ENCODE measurements at places on chromosomes 1 and 21. TPM values are rescaled to one million over a fixed set of nuclear protein-coding genes. Genes with fewer than 3 reads are reported as not detected.

GRCh38 chr1:23184212-23184934 lies 15.7 kb upstream of the LUZP1 start:
- H3K27me3 ChIP-seq = no peaks in the 10 kb centered on the region
- H3K27ac ChIP-seq = no peak overlapping the region
- H3K4me3 ChIP-seq = peak overlapping the region; percentile 49
- H3K4me1 ChIP-seq = peaks cover 5% of the 10 kb centered on the region

DNA sequence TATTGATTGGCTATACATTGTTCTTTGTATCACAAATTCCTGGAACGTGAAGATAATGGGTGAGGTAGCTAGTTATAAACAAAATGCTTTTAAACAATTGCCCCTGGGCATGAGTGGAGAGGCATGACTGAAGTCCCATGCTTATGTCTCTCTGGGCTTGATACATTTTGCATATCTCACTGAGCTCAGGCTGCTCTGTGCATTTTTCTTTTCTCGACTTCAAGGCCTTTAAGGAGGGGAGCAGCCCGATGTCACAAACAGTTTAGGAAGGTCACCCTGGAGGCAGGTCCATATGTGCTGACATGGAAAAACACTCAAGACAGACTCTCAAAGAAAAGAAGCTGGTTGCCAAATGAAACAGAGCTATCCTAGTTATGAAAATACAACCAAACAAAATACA lies 80.1 kb upstream of the PUM1 start:
- H3K4me1 ChIP-seq = no peaks in the 10 kb centered on the region
- no peak for DNase-seq
- H3K36me3 ChIP-seq = no peaks in the 10 kb centered on the region
- H3K27ac ChIP-seq = no peak overlapping the region
- no peaks in the 10 kb centered on the region for H3K27me3 ChIP-seq
- H3K4me3 ChIP-seq = no peak overlapping the region

DNA sequence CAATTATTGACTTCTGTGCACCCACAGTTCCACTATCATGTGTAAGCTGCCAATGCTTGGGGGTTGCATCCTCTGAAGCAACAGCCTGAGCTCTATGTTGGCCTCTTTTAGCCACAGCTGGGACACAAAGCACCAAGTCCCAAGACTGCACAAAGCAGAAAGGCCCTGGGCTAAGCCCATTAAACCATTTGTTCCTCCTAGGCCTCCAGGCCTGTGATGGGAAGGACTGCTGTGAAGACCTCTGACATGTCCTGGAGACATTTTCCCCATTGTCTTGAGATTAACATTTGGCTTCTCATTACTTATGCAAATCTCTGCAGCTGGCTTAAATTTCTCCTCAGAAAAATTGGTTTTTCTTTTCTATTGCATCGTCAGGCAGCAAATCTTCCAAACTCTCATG lies 123.7 kb upstream of the DEPDC1 start:
- H3K4me1 ChIP-seq = no peaks in the 10 kb centered on the region
- no peak overlapping the region for H3K27ac ChIP-seq
- DNase-seq = no peak
- no peaks in the 10 kb centered on the region for H3K27me3 ChIP-seq

PAQR6 gene
- not detected for total RNA-seq

DNA sequence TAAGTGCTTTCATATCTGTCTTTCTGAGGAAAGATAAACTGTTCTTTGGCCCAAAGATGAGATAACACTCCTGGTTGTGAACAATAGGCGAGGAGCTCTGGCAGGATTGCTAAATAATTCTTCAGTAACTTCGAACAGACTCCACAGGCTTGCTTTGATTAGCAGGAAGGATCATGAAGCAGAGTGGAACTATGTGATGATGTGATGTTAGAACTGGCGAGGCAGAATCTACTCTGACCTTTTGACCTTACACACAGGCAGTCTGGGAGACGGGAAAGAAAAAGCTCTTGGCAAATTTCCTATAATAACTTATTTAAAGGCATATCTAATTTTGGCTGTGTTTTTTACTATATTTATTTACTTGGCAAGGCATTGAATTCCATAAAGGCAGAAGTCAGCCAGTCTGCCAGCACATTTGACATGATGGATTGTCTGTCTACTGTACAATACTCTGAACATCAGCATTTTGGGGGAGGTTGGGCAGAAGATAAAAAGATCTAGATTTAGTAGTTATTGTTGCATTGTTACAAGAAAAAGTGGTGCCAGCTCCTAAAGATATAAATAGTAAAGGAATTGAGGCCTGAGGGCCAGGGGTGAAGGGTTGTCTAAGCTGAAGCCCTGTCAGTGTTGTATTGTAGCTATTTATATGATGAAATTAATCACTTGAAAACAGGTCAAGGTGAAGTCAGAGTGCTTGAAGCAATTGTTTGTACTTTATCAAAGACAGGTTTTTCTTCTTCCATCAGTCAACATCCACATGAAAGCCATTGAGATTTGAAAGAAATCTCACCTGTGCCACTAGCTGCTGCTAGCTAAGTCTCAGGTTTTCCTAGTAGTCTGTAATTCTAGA lies 708.8 kb downstream of the LTN1 start:
- H3K4me1 ChIP-seq = peaks cover 11% of the 10 kb centered on the region
- H3K36me3 ChIP-seq = no peaks in the 10 kb centered on the region
- peak overlapping the region; percentile 33 for H3K27ac ChIP-seq
- no peak overlapping the region for H3K4me3 ChIP-seq
- peak; percentile 13 for DNase-seq
- no peaks in the 10 kb centered on the region for H3K27me3 ChIP-seq

GRCh38 chr1:232333419-232333767 lies 296.5 kb downstream of the SIPA1L2 start:
- no peak overlapping the region for H3K4me3 ChIP-seq
- no peaks in the 10 kb centered on the region for H3K36me3 ChIP-seq
- no peaks in the 10 kb centered on the region for H3K27me3 ChIP-seq

DNA sequence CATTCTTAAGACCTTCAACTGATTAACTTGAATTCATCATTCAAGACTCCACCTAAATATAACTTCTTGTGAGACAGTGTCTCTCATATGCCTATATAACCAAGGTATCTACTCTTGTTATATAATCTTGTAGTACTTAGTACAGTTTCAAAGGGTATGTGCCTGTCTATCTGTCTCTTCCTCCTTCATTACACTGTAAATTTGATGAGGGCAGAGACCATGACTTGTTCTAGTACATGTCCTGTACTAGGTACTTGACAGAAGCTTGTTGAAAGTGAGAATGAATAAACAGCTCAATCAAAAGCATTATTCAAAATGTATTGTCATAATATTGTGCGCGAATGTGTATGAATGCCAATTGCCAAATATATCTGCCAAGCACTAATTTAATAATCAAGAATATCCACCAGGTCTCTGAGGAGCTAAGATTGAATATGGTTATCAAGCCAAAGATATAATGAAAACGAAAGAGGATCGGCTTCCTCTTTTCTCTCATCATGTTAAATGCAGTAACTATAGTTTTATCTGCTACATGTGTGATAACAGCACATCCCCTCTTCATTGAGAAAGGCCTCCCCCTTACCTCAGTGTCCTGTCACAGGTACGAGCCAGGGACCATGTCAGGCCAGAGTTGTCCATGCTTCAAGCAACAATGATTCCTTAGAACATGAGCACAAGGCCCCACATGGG lies 117.3 kb downstream of the UCHL5 start:
- no peak overlapping the region for H3K4me3 ChIP-seq
- no peaks in the 10 kb centered on the region for H3K36me3 ChIP-seq
- no peaks in the 10 kb centered on the region for H3K27me3 ChIP-seq
- peak overlapping the region; percentile 53 for H3K27ac ChIP-seq
- DNase-seq = no peak

DNA sequence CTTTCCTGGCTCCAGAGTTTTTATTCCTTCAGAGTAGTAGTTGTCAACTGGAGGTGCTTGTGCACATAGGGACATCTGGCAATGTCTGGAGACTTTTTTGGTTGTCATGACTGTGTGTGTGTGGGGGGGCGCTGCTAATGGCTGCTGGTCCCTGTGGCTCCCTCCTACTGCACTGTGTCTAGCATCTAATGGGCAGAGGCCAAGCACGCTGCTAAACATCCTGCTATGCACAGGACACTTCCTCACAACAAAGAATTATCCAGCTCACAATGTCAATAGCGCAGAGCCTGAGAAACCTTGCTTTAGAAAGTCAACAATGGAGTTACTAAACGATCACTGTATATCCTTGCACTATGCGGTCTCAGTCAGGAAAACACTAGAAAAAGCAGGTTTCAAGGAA lies 19.7 kb upstream of the HMGB4 start:
- no peak for DNase-seq
- no peak overlapping the region for H3K27ac ChIP-seq
- H3K4me3 ChIP-seq = no peak overlapping the region
- no peaks in the 10 kb centered on the region for H3K4me1 ChIP-seq
- H3K27me3 ChIP-seq = no peaks in the 10 kb centered on the region
- no peaks in the 10 kb centered on the region for H3K36me3 ChIP-seq

DNA sequence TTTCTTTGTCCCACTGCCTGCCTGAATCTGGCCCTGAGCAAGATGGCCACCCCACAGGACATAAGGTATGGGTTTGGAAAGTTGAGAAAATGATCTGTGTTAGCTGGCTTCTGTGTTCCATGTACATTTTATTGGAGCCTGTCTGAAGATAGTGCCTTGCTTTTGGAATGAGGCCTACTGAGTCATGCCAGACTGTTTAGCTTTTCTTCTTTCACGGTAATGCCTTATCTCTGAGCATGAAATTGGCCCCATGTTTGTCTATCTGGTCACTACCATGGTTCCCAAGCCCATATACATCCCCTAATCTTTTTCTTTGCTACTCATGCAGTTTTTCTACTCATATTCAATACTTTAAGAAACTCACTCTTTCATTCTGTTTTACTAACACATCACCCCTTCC lies 85.1 kb upstream of the LMO4 start:
- DNase-seq = no peak
- no peak overlapping the region for H3K27ac ChIP-seq
- H3K36me3 ChIP-seq = no peaks in the 10 kb centered on the region
- no peaks in the 10 kb centered on the region for H3K4me1 ChIP-seq
- no peak overlapping the region for H3K4me3 ChIP-seq

- H3K36me3 ChIP-seq = no peaks in the 10 kb centered on the region
- H3K4me3 ChIP-seq = peak within 1 kb of the TSS; percentile 55
- peak; percentile 39 for DNase-seq
- peaks cover 4% of the 10 kb centered on the region for H3K4me1 ChIP-seq
- peak within 1 kb of the TSS; percentile 79 for H3K27ac ChIP-seq
- H3K27me3 ChIP-seq = no peaks in the 10 kb centered on the region
These were observed at the start of gene ERG for GRCh38 chr21:38498057-38498833. Gene ERG (minus strand): TSS chr21:38498477. CDS start chr21:38498380, 97 bp downstream.

DNA sequence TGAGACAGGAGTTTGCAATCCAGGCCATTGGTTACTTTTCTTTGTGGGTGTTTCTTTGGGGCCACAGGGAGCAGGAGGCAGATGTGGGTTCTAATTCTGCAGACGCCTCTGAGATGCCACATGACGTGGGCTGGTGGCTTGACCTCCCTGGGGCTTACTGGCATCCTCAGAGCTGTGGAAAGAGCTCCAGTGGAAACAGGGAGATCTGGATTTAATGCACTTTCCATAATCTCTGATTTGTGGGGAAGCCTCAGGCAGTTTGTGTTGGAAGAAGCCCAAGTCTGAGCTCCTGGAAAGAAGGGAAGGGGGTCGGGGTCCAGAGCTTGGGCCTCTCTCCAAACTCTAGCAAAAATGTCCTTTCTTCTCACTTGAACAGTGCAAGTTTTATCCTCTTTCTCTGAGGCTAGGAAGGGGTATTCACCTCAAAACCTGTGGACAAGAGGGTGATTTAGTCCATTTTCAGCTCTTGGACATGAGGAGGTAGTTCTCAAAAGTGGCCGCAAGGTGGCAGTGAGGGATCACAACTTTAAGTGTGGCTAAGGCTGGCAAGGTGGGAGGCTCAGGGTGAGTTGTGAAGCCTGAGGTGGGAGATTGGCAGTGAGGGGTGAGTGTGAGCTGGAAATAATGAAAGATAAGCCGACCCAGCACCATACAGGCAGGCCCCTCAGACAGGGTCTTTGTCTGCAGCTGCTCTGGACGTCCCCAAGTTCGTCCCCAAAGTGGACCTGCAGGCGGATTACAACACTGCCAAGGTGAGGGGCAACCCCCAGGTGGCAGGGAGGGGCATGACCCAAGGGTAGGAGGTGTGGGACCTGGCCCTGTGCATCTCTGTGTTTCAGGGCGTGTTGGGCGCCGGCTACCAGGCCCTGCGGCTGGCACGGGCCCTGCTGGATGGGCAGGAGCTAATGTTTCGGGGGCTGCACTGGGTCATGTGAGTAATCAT lies 9.2 kb downstream of the IKBKE start:
- H3K4me3 ChIP-seq = no peak overlapping the region
- no peak overlapping the region for H3K27ac ChIP-seq
- no peaks in the 10 kb centered on the region for H3K36me3 ChIP-seq

LMX1A gene
- total RNA-seq = 0.22 TPM

DNA sequence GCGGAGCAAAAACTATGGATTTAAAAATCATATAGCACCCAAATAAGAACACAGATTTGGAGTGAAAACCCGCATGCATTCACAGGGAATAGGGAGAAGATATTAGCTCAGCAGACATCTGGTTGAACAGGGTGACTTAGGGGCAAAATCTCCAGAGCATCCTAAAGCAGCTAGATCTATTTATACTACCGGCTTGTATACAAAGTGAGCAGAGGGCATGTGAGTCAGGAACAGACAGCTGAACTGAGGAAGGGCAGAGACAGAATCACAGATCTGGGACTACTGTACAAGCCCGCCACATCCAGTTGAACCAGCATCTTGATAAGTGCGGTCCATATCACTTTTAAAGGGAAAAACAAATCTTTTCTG lies 35.2 kb upstream of the EXOSC10 start:
- peaks cover 81% of the 10 kb centered on the region for H3K36me3 ChIP-seq
- H3K27me3 ChIP-seq = no peaks in the 10 kb centered on the region
- H3K27ac ChIP-seq = no peak overlapping the region
- no peak for DNase-seq

- no peaks in the 10 kb centered on the region for H3K36me3 ChIP-seq
- no peak for DNase-seq
- H3K27me3 ChIP-seq = no peaks in the 10 kb centered on the region
- peak overlapping the region; percentile 59 for H3K4me3 ChIP-seq
These were observed 546 bp downstream of the KIF21B start for GRCh38 chr1:201022820-201023516.

- H3K4me1 ChIP-seq = no peaks in the 10 kb centered on the region
- H3K27ac ChIP-seq = no peak overlapping the region
- H3K27me3 ChIP-seq = no peaks in the 10 kb centered on the region
- H3K36me3 ChIP-seq = no peaks in the 10 kb centered on the region
- no peak for DNase-seq
- no peak overlapping the region for H3K4me3 ChIP-seq
These were observed 245.0 kb downstream of the FGGY start for GRCh38 chr1:59541891-59542290.
